ENCODE measurements at places on chromosomes 5 and 9.

DNA sequence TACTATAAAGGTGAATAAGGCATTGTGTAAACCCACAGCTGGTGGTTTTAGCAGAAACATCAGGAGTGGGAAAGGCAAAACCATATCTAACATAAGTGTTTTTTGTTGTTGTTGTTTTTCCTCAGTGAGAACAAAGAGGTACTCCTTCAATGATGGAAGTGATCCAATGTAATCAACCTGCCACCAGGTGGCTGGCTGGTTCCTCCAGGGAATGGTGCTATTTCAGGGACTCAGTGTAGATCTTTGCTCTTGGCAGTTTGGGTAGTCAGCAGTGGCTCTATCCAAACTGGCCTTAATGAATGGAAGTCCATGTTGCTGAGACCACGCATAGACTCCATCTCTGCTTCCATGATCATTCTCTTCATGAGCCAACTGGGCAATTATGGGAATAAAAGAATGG lies 10.8 kb downstream of the DMRTA1 start:
- no peak for DNase-seq

GRCh38 chr5:147956842-147957223 lies 50.5 kb upstream of the C5orf46 start:
- DNase-seq, result no peak

DNA sequence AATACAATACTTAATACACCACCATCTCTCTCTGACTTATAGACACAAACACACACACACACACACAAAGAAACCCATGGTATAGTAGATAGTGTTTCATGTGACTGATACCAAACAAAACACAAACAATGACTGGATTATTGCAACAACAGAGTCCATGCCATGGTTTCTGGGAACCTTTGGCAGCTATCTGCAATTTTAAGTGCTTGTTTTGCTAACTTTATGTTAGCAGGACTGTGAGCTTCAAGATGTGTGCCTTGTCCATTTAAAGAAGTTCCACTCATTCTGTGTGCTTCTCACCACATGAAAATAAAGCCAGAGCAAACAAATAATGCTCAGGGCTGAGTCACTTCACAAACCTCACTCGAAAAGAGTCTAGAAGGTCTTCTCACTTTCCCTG lies 15.1 kb upstream of the LURAP1L start:
- no peak for DNase-seq

DNA sequence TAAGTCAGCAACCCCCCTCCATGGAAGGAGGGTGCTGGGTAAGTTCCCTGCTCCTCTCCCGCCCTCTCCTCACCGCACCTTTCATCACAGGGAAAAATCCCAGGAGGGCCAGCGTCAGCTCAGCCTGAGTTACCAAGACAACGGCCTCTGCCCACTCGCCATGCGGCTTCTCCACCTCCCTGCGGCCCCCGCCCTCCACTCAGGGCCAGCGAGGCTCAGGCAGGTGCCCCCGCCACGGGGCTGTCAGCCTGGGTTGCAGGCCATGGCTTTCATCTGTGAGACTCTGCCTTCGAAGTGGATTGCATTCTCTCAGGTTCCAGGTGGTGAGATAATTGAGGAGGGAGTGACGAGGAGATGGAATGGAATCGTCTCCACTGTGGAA lies 27.2 kb upstream of the LAMC3 start:
- DNase-seq, result no peak

DNA sequence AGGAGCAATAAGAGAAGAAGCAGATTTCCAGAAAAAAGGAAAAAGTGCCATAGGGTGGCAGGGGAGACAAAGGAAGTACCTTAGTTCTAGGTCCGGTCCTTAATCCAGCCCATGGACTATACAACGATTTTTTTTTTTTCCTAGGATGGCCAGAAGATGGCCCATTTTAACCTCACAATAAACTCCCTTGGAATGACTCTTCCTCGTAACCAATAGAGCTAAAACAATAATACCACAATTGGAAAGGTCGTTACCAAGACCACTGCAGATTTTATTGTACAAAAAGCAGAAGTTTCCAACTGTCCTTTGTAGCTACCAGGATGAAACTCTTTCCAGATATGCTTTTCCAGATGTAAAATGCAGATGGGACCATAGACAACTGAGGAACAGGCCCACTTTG lies 34.4 kb upstream of the SSBP2 start:
- DNase-seq, result no peak

DNA sequence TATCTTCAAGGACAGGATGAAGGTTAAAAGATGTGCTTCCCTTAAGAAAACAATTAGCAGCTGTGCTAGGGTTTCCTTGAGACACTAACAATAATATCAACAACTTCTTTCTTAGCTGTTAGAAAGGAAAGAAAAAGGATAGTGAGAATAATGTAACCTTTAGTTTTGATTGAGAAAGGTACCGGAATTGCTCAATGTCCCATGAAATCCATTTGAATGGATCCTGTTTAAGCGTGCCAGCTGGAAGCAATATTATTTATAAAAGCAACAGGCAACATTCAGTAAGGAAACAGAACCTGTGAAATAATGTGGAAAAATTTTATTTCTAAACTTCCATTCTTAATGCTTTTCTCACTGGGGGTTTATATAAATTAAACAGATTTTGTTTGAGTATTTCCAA lies 120.9 kb downstream of the CCDC192 start:
- DNase-seq, result no peak

DNA sequence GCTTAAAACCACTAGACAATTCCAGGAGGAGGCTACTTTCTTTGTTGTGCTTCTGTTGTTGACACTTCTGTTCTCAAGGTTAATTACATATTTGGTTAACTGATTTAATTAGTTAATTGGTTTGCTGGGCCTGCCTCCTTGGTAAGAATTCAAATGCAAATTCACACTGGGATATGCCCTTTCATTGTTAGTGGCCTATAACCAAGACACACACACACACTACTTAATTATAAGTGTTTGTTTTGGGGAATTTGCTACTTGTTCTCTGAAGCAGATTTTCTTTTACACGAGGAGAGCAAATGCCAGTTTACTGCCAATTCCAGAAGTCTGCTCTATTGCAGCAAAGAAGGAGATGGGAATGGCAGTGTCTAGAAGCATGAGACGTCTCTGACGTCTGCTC lies 101.6 kb upstream of the BASP1 start:
- DNase-seq, result no peak

GRCh38 chr5:40554813-40555212 lies 124.9 kb upstream of the PTGER4 start:
- no peak for DNase-seq

DNA sequence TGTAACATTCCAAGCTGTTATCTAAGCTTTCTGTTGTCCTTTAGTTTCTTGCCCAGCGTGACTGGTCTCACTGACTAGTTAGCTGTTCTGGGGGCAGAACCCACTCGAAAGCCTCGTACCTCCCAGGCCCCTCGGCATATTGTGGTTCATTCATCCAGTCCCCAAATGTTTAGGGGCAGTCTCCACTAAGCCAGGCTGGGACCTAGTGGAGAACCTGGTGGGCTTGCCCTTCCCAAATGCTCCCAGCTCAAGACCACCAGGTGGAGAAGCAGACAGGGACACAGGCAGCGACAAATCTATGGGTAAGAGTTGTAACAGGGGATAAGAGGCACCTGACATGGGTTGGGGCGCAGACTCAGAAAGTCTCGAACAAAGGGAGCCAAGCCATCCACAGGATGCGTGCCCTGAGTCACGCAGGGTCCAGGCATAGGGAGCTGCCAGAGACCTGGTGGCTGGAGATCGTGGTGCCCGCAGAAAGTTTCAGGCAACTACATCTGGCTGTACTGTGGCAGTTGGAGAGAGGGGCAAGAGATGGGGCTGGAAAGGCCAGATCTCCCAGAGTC lies 851 bp upstream of the EEIG1 start:
- no peak for DNase-seq

GRCh38 chr5:171415115-171415730 lies 4.2 kb upstream of the FGF18 start:
- peak; percentile 32 for DNase-seq

- DNase-seq, result no peak
These were observed 70.2 kb downstream of the BASP1 start for GRCh38 chr5:17287501-17288155.

DNA sequence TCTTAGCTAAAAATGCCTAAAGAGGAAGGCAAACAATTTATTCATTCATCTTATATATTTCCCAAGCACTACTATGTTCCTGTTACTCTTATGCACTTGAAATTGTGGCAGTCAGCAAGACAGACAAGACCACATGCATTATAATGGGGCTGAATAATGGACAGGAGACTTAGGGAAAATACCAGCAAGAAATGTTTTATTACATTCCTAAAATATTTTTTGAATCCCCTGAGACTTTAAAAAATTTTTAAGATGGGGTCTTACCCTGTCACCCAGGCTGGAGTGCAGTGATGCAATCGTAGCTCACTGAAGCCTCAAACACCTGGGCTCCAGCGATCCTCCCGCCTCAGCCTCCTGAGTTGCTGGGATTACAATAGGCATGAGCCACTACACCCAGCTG lies 13.2 kb downstream of the ZCCHC9 start:
- no peak for DNase-seq

DNA sequence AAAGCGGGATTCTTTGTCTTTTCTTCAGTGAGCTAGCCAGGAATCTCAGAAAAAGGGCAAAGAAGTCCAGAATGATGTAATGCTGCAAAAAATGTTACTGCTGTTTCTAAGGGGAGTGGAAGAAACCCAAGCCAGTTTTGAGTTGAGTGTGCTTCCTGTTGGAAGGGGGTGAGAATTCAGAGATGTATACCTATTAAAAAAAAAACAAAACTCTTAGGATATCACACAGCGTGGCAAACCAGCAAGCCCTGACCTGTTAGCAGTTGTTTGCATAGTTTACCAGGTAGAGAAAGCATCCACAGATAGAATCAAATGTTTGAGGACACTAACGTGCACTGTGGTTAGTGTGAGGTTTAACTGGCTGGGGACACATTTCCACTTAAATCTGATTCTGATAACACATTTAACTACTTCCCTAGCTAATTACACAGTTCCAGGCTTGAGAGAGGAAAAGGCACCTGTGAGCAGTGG lies 11.4 kb downstream of the BASP1 start:
- DNase-seq, result no peak

DNA sequence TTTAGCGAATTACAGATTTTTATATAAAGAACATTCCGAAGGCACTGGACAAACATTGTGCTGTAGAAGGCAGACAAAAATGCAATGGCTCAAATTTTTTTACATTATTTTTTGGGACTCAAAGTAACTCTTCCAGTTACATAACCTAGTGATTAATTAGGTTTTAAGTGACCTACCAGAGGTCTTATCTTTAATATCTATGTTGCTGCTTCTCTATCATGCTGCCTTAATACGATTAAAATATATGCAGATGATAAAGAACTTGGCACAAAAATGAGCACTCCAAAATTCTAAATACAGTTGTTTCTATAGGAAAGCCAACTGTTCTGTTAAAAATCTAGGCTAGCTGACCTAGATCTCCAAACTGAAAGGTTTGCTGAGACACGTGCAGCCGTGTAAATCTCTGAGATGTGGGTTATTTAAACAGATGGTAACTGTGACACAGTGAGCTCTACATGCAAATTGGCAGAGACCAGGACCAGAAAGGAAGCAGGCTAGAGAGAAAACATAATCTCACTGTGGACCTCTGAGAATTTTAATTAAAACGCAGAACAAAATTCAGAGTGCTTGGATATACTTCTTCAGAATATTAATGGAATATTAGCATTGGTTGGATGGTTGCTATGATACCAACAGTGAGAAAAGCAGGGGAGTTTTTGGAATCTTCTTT lies 56.2 kb downstream of the CAMK4 start:
- DNase-seq, result no peak

GRCh38 chr5:118968406-118968911 lies 19.9 kb downstream of the DTWD2 start:
- no peak for DNase-seq

DNA sequence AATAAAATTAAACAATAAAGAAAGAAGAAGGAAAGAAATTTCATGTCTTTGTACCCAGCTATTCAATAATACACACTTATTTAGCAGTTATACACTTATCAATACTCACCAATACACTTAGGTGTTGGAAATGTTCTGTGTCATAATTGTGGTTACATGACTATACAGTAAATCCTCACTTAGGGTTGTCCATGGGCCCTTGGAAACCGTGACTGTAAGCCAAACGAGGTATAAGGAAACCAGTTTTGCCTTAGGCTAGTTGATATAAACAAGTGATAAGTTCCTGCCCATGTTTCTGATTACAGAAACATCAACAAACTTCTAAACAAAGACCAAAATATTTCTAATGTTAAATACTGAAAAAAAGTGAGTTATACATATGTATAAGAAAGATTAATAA lies 10.0 kb upstream of the SLCO4C1 start:
- DNase-seq, result no peak

GRCh38 chr9:87622923-87623322 lies 103.0 kb upstream of the CTSL start:
- no peak for DNase-seq

GRCh38 chr9:121562301-121562700 lies 62.7 kb upstream of the GGTA1 start:
- no peak for DNase-seq

- no peak for DNase-seq
These were observed 176.0 kb downstream of the SLC12A2 start for GRCh38 chr5:128259607-128260021.

- no peak for DNase-seq
These were observed 364.6 kb downstream of the NPR3 start for GRCh38 chr5:33075731-33076130.

- no peak for DNase-seq
These were observed 18.3 kb upstream of the FCHO2 start for GRCh38 chr5:72937517-72938061.

DNA sequence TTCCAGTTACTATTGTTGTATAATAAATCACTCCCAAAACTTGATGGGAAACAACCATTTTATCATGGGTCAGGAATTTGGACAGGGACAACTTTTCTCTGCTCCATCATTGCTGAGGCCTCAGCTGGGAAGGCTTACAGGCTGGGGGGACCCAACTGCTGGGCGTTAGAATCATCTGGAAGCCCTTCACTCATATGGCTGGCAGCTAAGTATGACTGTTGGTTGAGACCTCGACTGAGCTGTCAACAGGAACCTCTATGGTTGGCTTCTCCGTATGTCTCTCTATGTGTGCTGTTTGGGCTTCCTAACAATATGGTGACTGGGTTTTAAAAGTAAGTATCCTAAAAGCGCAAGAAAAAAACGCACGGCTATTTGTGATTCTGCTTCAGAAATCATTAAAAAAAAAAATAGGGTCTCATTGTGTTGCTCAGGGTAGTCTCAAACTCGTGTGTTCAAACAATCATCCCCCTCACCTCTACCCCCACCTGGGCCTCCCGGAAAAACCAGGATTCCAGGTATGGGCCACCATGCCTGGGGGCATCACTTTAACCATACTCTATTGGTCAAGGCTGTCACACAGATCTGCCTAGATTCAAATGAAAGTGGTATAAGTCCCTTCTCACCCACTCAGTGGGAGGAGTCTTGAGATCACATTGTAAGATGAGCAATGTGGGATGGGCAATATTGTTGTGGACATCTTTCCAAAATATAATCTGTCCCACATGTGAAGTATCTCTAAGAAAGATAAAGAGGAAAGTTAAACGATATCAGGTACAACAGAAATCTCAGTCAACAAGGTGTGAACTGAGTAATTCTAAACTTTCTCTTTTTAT lies 15.2 kb downstream of the FNBP1 start:
- no peak for DNase-seq

GRCh38 chr5:179805529-179806249 lies 977 bp downstream of the MGAT4B start:
- DNase-seq, result no peak

All from activated T-cell treated with anti-CD3 and anti-CD28 coated beads, Interleukin-2, amount 50 U/mL, for 24 hours (primary cell).